ENCODE measurements at places on chromosomes 2 and 18.

DNA sequence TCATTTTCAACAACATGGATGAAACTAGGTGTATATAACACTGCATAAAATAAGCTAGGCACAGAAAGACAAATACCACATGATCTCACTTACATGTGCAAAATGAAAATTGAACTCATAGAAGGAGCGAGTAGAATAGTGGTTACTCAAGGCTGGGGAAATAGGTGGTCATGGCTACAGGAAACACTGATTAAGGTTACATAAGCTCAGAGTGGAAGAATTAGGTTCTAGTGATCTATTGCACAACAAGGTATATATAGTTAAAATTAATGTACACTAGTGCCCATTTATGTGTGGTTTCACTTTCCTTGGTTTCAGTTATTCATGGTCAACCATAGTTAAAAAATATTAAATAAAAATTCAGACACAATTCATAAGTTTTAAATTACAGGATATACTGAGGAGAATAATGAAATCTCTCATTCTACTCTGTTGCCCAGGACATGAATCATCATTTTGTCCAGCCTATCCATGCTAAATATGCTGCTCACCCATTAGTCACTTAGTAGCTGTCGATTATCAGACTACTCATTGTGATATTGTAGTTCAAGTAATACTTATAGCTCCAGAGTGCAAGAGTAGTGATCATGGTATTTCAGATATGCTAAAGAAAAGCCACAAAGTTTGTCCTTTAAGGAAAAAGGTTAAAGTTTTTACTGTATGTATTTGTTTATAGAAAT, 1530.9 kb upstream of the LRRTM1 start:
- no peak for DNase-seq

- DNase-seq = no peak
These were observed 263.8 kb upstream of the ATP5MC3 start for GRCh38 chr2:175445281-175445680.

GRCh38 chr2:16261791-16262190, 321.4 kb downstream of the MYCN start:
- no peak for DNase-seq

GRCh38 chr2:28437918-28438317, 45.3 kb downstream of the FOSL2 start:
- DNase-seq = no peak

DNA sequence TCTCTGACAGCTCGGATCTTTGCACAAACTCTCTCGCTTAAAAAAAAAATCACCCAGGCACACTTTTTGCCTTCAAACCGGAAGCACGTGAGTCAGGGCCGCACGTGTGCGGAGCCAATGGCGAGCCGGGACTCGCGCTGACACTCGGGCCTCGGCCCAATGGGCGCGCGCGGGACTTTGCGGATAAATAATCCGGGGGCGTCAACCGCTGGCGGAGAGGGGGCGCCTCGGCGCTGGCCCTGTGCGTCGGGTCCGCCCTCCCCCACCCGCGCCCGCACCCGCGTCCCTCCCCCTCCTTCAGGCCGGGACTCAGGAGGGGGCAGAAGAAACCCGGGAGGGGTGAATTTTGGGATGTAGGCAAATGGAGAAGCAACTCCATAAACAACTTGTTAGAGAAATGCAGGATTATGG, 319 bp upstream of the EN1 start:
- DNase-seq = no peak

DNA sequence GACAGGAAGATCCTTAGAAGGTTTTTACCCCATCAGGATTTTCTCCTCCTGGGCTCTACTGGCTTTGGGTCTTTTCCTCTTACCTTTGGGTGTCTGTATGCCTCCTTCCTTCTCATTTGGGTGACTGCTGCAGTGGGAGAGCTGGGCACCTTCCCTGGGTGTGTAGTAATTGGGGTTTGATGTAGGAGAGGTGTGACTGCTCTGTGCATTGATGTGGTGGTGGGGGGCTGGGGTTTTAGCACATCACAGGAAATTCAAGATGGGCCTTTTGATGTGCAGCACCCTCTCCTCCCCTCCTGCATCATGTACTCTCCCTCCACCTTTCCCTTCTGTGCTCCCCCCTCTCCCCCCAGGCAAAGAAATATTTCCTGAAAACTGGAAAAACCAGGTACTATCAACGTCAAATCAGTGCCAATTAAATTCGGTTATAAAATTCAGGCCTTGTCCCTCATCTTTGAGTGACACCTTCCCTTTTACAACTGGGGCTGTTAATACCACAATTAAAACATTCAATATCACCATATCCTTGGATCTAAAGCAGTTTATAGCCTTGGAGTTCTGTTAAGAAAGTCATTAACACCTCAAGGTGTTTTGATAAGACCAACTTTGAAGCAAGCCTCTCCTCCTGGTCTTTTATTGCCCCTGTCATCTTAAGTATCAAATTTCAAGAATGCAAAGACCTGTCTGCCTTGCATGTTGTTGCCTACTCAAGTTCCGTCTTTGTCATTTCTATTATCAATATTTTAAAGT, 23.3 kb downstream of the EDAR start:
- peak; percentile 57 for DNase-seq

GRCh38 chr2:166758956-166759355, 129.3 kb upstream of the XIRP2 start:
- DNase-seq = no peak

- no peak for DNase-seq
These were observed 5.9 kb downstream of the TEKT4 start for GRCh38 chr2:94877129-94877528.

DNA sequence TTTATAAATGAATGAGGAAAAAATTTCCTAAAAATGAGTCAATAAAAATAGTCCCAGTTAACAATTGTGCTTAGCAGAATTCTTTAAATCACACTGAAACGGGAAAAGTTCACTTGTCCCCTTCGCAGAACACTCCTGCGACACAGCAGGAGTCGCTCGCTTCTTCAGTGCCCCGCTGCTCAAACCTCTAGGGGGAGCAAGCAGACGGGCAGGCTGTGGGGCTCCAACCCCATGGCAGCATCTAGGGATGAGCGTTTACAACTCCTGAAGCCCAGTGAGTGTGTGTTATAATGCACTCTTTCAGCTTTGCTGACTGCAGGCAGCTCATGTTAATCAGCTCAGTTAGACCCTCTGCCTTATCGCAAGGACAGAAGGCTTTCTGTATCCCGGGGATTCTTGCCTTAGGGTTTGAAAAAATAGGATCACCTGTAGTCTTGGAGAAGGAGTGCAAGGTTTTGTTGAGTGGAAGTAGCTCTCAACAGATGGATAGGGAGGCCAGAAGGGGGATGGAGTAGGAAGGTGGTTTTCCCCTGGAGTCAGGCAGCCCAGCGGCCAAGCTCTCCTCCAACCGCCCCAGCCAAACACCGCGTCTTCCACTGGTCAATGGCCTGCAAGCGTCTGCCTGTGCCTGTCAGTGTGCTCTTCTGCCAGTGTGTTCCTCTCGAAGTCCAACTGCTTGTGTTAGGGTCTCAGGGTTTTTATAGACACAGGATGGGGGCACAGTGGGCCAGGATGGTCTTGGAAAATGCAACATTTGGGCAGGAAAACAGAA, 1977.7 kb upstream of the LRRTM1 start:
- DNase-seq = no peak
